ENCODE measurements at places on chromosomes 4 and X.

DNA sequence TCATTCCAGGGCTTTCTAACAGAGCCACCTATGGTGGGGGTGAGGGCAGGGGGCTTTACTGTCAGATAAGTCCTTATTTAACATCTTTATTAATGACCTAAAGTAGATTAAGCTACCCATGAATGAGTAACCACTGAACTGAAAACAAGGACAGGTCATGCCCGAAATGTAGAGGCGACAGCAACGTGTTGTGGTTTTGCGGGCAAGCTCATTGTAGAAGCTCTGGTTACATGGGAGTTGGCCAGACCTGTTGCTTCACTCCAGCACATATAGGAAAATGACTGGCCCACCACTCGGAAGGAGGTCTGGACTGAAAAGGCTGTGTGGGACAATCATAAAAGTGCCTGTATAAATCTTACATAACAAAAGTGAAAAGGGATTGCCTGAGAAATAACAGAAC lies 109.6 kb upstream of the NDP start:
- no peak for DNase-seq

GRCh38 chr4:90207887-90208454 lies 80.8 kb downstream of the CCSER1 start:
- DNase-seq = no peak

DNA sequence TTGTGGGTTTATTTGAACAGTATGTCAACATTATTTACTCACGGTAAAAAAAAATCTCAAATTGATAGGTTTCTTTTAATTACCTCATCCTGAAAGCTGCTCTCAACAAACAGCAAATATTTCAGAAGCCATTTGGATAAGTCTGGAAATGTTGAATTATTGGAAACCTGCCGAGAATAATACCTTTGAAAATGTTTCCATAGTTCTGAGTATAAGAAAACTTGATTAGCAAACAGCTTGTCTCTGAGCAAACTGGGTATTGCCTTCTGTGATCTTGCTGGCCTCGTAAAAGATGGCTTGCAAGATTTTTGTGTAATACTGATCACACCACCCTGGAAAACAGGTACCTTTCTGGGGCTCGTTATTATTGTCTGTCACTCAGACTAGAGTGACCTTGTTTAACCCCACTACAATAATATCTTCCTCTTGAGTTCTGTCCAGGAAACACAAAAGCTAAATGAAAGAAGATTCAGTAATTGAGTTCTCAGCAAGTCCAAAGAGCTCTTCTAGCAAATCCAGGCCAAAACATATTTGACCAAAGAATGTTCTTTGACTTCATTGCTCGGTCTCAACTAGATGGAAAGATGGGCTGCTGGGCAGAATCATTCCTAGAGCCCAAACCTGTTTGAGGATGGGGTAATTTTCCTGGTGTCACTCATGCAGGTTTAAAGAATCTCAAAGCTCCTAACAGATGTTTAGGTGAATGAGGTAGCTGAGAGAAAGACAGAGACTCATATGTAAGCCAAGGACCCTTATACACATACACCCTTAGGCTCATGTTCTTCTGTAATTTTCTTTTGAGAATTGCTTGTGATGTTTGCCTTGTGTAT lies 255.6 kb upstream of the JADE1 start:
- DNase-seq = no peak

GRCh38 chr4:108174856-108175255 lies 6.1 kb upstream of the LEF1 start:
- DNase-seq = no peak

DNA sequence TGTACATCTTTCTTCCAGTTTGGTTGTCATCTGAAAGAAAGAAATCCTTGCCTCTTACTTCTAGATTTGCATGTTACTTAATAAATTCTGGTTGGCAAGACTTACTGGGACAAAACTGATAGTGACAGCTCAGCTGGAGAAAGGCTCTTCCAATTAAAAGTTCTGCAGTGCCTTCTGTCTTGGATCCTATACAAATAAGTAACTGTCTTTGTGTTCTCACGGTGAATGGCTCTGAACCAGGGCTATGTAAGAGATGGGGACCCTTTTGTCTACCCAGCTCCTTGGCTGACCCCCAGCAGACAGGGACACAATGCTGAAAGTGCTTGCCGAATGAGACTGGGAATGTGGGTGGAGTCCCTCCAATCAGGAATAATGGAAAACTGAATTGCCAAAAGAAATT lies 89.5 kb downstream of the AASDH start:
- DNase-seq = no peak

- no peak for DNase-seq
Measured at GRCh38 chr4:147955827-147956558, 224.1 kb downstream of the ARHGAP10 start.

DNA sequence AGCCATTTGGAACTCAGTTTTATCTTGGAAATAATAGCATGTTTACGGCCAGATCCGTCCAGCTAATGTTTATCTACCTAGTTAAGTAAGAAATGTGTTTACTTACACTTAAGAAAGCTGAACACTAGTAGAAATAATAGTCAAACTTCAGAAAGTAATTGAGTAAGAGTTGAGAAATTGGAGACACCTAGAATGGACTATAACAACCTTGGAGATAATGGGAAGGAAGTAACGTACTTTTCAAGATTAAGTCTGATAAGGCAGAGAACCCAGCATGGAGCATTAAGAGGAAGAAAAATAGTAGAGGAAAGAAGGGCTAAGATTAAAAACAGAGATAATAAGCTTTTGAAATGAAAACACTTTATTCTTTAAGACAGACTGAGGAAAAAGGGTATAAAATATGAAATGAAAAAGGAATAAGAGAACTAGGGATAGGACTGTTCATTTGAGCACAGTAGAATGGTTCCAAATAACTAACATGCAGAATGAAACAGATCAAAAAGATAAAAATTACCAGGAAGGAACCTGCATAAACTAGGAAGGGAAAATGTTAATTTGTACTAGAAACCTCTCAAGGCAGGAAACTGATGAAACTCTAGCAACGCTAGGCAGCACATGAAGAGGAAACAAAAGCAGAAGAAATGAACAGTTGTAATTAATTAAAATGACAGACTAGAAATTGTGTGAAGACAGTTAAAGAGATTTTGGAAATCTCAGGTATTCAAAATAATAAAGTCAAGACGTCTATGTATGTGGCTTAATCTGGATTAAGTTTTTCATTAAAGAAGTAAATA lies 71.7 kb downstream of the FBXW7 start:
- DNase-seq = no peak

DNA sequence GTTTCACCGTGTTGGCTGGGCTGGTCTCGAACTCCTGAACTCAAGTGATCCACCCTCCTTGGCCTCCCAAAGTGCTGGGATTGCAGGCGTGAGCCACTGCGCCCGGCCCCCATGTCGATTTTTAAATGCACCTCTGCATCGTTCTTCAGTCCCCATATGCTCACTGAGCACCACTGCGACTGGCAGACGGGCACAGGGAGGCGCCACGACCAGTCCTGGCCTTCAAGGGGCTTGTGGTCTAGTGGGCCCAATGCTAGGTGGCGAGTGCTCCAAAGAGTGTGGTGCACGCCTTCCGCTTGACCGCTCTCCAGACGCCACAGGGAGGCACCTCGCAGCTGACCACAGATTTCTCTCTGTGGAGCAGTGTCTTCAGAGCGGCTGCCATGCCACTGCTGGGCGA lies 11.7 kb upstream of the MSANTD1 start:
- DNase-seq = no peak

DNA sequence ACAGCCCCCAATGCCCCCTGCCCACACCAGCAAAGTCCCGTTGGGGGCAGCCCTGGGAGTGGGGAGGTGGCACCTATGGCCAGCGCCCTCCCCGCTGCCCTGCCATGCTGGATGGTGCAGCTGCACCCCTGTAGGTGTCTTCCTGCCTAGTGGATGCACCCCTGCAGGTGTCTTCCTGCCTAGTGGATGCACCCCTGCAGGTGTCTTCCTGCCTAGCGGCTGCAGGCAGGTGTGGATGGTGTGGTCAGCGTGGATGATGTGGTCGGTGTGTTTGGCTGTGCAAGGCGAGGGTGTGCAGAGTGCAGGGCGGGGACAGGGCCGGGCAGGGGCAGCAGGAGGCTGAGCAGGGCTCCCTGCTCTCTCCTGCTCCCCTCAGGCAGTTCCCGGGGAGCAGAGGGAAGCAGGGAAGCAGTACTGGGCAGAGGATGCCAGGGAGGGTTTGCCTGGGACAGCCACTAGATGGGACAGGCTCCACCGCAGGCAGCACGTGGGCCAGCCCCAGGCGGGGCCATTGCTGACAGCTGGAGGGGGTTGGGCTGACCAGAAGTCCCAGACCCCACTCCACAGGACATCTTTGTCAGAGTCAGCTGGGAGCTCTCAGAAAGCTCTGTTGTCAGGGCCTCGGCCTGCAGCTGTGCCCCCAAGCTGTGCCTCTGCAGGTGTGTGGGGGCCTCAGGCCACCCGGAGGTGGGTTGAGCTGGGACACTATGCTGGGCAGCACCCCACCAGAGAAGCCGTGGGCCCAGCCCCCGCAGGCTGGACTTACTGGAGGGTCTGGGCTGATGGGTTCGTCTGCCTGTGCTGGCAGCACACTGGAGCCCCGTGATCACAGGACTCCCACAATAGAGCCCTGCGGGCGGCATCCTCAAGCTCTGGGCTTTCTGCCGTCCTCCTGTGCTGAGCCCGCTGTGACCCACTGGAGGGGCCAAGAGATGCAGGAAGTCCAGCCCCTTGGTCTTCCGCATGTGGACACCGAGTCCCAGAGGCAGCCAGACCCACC lies 23.7 kb downstream of the DOK7 start:
- DNase-seq = no peak

DNA sequence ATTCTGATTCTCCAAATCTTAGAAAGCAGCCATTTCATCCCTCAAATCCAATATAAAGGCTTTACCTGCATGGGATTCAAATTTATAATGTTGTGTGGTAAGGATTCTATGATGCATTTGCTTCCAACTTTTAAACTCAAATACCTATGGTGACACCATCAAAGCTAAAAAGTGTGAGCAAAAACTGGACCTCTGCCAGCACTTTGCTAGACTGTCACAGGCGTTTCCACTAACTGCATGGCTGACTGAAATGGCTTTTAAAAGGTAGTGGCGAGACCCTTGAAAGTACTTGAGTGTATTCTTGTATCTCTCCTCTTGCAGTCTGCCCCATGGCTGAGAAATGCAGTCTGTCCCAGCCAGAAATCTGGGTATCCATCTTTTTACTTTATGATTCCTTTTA lies 169.4 kb downstream of the AMELX start:
- DNase-seq = no peak

Data from hypothalamus (tissue), 51 donors.